ENCODE measurements at places on chromosomes 2 and 18.

GRCh38 chr2:3585261-3586109 is 9.4 kb upstream of the COLEC11 start:
- DNase-seq, result no peak

- no peak for DNase-seq
Measured at GRCh38 chr2:56376699-56377665, 193.2 kb downstream of the CCDC85A start.

DNA sequence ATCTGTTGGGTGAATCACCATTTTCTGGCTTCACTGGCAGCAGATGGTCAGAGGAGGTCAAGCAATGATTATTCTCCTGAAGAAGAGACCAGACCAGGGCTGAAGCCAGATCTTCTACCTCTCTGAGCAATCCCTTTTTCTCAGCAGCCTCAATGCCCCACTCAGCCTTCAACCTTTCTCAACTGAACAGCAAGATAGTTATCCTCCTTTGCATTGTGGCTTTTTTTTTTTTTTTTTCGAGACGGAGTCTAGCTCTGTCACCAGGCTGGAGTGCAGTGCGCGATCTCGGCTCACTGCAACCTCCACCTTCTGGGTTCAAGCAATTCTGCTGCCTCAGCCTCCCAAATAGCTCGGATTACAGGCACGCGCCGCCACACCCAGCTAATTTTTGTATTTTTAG is 50.5 kb downstream of the ZFP36L2 start:
- DNase-seq, result no peak

- DNase-seq, result no peak
Measured at GRCh38 chr2:178542161-178542560, 61.9 kb downstream of the PLEKHA3 start.

- DNase-seq, result no peak
Measured at GRCh38 chr2:204604061-204604460, 58.8 kb downstream of the PARD3B start.

GRCh38 chr2:516944-517343 is 160.3 kb downstream of the TMEM18 start:
- no peak for DNase-seq

DNA sequence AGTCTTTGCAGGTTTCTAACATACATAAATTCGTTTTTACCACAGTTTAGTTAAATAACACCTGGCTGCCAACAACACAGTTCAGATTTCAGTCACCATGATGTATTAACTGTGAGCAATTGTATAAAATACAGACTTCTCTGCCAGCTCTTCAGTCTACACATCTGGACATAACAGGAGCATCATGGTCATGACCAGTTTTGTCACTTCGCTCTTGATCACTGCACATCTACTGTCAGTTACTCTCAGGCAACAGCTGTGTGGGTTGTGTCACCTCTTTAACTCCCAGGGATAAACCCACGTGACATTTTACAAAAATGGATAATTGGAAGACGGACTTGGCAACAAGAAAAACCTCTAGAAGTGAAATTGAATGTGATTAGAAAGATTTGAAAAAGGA is 30.3 kb downstream of the CD8A start:
- DNase-seq, result no peak

- no peak for DNase-seq
Measured at GRCh38 chr2:29010946-29011345, 29.8 kb downstream of the TOGARAM2 start.
